ENCODE measurements at places on chromosomes 3 and 15.

DNA sequence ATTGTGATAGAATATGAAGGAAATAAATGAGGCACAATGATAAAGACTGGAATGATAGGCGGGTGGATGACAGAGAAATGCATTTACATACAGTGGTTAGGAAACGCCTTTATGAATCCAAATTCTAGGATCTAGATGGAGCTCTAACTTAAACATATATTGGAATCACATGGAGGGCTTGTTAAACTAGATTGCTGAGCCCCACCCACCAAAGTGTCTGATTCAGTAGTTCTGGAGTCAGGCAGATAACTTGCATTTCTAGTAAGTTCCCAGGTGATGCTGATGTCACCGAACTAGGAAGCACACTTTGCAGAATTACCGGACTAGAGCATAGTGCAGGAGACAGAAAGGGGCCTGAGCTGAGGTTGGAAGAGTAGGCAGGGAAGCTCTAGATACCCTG is 837.2 kb downstream of the FHIT start:
- no peak for DNase-seq

DNA sequence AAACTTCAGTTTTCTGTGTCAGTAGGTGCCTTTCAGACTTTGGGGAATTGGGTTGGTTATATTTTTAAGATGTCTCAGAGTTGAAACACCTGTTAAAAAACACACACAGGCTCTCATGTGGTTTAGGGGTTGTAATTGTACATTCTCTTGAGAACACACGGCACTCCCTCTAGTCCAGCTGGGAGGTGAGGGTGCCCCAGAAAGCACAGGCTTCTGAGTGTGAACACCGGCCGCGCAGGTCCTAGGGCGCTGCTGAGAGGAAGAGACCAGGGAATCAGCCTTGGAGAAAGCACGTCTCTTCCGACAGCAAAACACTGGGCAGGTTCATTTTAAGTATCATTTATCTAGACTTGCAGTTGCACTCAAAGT is 68.0 kb upstream of the RPL35A start:
- no peak for DNase-seq

- no peak for DNase-seq
Observed at GRCh38 chr3:98966862-98967546, 65.5 kb upstream of the DCBLD2 start.

DNA sequence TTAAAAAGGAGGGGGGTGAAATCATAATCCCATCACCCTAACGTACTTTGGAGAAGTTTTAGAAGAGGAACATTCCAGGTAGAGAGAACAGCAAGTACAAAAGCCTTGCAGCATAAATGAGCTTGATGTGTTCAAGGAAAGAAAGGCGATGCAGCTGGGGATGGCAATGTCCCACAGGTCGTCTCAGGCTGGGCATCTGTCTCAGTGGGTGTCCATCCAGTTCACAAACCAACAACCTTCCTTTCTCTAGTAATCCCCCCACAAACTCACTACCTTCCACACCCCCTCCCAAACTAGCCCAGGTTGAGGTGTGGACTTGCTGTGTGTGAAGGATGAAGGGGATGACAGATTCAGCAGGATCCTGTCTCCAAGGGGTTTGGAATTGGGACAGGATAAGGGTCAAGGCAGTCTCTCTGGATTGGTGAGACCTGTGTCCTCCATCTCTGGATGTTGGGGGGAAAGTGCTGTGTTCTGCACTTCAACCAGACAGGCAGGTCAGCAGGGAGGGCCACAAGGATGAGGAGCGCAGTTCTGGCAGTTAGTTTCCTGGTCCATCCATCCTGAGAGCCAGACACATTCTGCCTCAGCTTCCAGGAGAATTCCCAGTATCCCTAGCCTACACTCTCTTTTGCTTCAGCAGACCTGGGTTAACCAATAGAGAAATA is 1.7 kb upstream of the ESYT3 start:
- DNase-seq, result no peak

DNA sequence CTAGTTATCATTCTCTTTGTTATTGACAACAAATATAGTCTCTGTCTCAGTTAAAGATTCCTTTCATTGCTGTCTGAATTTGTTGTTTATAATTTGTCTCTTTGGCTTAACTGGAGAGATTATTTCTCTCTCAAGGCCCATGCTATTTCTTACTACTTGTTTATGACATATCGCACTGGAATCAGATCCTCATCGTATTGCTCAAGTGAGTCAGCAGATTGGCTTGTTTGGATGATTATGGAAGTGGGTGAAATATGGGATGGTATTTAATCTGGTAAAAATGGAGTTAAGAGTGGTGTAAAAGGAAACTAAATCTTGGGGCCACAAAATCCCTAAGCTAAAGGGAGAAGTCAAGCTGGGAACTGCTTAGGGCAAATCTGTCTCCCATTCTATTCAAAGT is 613.1 kb downstream of the SI start:
- DNase-seq, result no peak

- no peak for DNase-seq
Observed at GRCh38 chr15:71596672-71597071, 213.7 kb upstream of the NR2E3 start.

- DNase-seq, result no peak
Observed at GRCh38 chr3:124260206-124260915, 268.4 kb upstream of the ROPN1 start.

- no peak for DNase-seq
Observed at GRCh38 chr15:76773234-76773633, 131.9 kb downstream of the SCAPER start.

All from T-helper 9 cell (primary cell).